ENCODE measurements at places on chromosomes 11 and 22. TPM values are rescaled to one million over a fixed set of nuclear protein-coding genes. Genes with fewer than 3 reads are reported as not detected.

DNA sequence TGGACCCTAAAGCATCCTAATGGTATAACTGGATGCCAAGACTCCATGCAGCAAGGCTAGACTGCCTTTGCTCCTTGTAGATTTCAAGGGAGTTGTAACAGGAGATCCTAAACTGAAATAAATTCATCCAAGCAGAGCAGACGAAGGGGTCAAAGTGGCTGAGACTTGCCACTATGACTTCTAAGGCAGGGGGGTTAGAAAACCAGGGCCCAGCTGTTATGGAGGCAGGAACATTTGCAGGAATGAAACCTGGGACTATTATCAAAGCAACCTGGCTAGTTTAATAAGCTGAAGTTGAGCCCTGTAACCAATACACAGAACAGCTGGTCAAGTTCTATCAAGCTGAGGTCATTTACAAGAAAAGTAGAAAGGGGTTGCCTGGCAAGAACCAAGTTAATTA is 122.2 kb upstream of the TRPC6 start:
- no peak for DNase-seq

DNA sequence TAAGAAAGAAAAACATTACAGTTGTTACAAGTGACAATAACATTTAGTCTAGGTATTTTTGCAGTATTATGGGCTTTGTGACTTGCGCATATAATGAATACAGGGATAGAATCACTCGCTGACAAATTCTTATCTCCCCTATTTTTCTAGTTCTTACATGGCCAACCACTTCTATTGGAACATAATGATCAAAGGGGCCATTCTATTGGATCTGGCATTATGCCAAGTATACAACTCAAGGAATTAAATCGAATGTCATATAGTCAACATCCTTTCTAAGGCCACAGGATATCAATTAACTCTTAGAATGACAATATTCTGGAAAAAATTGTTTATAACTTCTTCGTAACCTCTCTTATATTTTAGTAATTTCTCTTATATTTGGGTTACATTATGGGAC is 272.0 kb downstream of the TTC28 start:
- DNase-seq: no peak

DNA sequence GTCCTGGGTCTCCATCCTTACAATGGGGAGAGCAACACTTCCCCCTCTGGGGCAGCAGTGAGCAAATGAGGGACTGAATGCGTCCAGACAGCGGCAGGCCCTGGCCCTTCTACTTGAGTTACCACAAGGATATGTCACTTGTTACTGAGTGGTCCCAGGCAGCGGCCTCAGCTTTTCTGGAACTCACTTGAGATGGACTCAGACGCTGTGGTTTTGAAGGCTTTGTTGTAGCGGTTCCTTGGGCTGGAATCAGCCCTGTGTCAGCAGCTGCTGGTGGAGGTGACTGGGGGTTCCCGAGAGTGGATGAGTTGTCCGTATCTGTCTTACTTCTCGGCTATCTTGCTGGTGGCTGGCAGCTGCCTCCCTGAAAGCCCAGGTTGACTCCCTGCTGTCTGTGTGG is 77.0 kb downstream of the MICAL2 start:
- no peak for DNase-seq

- DNase-seq: no peak
Measured at GRCh38 chr22:45688600-45689080, 17.0 kb downstream of the ATXN10 start.

GRCh38 chr11:5123802-5124521 is 14.2 kb downstream of the OR52A5 start:
- DNase-seq: no peak

- DNase-seq: no peak
Measured at GRCh38 chr22:28951530-28951929, 68.2 kb downstream of the ZNRF3 start.

CREB3L1 gene
- 47.4 TPM for total RNA-seq

MMP12 gene
- total RNA-seq: 0.75 TPM

KRTAP5-11 gene
- not detected for total RNA-seq

Measured in upper lobe of right lung (tissue), 1 donor.